ENCODE measurements at places on chromosomes 1 and 21.
A peak's percentile ranks its signal among the peaks of the same experiment; 100 is the strongest.

- no peak for DNase-seq
These were observed at the start of gene SEC16B for GRCh38 chr1:177969825-177970371. Gene SEC16B, minus strand, starts transcription at chr1:177970058. Its CDS starts 2,077 bp downstream, at chr1:177967981.

DNA sequence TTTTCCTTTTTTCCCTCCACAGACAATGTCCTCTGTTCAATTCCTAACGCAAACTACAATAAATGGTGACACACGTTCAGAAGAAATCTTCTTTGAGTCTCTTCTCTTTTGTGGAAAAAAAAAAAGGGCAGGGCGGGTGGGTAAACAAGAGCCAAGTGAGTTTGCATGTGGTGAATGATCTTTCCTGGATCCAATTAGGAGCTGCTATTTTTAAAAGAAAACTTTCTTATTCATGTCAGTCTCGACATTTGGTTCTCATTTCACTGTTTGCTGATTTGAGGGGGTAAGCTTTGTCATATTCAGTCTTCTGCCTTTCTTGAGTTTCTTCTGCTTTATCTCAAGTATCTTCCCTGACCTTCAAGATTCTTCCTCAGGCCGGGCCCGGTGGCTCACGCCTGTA, 29.2 kb upstream of the KIF1B start:
- no peak for DNase-seq

DNA sequence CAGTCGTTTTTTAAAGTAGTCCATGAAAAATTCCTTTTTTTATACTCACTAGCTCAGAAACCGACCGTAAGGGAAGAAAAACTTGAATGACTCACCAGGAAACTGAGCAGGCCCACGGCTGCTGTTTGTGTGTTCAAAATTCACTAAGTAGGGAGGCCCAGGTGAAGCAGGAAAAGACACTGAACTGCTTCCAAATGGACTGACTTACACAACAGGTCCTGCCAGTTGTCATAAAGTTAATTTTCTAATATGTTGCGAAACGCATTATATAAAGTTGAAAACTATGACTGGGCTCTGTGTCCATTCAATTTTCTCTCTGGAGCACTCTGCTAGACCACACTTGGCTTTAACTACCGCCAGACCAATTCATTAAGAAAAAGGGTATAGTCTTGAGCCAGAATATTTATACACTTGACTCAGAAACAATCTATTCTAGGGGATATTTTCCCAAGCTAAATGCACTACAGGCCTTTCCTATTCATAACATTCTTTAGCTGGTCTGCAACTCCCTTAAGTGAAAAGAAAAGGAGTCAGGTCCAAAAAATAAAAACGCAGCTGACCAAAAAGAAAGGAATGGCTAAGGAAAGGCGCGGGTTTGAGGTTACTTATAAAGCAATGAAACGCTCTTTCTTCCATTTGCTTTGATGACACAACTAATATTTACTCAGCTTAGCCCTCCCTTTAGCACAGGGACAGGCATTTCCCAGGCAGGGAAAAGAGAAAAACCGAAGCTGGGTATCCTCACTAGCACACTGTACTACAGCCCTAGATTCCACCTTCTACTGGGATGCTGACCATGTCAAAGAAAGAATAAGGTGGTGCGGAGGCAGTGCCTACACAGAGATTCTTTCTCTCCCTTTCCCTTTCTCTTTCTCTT, 306.3 kb upstream of the ESRRG start:
- DNase-seq = no peak

DNA sequence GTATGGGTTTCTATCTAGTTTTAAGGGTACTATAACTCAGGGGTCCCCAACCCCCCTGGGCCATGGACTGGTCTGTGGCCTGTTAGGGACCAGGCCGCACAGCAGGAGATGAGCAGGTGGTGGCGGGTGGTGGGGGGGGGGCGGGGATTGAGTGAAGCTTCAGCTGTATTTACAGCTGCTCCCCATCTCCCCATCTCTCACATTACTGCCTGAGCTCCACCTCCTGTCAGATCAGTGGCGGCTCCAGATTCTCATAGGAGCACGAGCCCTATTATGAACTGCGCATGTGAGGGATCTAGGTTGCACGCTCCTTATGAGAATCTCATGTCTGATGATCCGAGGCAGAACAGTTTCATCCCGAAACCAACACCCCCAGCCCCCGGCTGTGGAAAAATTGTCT, 95.1 kb upstream of the SLC45A1 start:
- DNase-seq = no peak

GRCh38 chr21:39103689-39104088, 79.6 kb downstream of the PSMG1 start:
- no peak for DNase-seq

DNA sequence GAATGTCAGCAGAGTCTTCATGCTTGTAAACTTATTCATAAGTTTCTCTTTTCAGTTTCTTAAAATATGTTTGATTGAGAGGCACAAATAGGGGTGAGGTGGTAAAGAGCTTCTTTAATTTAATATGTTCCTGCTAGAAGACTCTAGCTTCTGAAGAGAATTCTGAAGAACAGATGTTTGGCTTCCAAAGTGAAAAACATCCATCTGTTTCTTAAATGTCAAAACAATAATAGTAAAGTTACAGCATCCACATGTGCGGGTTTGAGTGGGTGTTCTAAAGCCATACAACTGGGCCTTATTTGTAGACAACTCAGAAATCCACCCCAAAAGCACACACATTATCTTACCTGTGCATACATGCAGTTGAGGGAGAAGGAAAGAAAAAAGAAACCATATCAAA, 144.0 kb upstream of the ADGRL4 start:
- DNase-seq = no peak

- DNase-seq = no peak
These were observed 82.0 kb downstream of the DISP1 start for GRCh38 chr1:222896630-222897526.

- DNase-seq = no peak
These were observed 123.9 kb upstream of the DUSP10 start for GRCh38 chr1:221865808-221866207.

GRCh38 chr1:8040586-8040985, 14.5 kb upstream of the ERRFI1 start:
- DNase-seq = peak; percentile 56

DNA sequence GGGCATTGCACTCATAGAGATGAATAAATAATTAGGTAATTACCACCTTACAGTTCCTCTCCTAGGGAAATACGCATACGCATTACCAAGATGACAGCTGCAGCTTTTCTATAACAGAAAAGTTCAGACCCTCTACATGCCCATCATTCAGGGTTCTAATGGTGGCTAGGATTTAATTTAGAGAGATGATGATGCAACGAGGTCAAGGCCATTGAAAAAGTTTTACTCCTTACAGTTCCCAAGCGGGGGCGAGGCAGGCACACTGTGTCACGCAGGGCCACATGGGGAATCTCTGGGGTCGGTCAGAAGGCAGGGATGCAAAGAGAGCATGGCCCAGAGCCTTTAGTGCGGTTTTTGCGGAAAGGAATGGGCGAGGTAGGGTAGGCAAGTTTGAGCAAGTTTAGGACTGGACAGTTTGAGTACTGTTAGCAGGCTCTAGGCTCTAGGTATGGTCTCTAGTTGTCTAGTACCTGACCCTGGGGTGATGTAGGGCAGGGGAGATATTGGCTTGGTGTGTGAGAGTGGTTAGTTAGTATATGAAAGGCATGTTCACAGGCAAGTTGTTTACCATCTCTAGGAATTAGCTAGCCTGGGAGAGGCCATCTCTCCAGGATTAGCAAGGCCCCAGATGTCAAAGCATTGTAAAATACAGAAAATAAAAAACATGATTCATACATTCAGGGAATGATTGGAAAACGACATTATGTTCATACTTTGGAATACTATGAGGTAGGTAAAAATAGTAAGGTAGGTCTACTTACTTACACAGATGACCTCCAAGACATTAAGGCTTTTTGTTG, 29.6 kb upstream of the ID3 start:
- DNase-seq = no peak

GRCh38 chr1:50275566-50275965, 147.7 kb downstream of the DMRTA2 start:
- DNase-seq = peak; percentile 78

GRCh38 chr1:46558966-46559365, 7.5 kb upstream of the KNCN start:
- DNase-seq = no peak

DNA sequence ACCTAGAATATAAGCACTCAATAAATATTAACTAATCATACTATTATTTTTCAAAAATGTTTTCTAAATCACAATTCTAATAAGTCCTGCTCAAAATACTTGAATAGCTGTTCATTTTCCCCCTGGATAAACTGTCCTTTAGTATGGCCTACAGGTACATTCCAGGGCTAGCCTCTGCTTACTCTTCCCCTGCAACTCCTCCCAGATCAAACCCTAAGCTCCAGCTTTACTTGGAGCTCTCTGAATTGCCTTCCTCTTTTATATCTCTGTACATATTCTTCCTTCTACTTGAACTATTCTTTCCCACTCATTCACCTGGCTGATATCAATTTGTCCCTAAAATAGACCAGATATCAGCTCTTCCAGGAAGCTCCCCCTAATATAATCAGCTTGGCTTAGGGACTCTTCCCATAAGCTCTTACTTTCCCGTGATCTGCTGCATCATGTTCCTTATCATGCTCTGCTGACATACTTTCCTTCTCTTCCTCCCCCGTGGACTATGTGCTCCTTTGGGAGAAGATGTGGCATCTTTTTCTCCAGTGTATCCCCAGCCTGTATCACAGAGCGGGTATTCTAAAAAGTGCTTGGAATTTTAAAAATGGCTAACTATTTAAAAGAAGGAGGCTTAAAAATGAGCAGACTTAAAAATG, 43.1 kb upstream of the PIGC start:
- no peak for DNase-seq

DNA sequence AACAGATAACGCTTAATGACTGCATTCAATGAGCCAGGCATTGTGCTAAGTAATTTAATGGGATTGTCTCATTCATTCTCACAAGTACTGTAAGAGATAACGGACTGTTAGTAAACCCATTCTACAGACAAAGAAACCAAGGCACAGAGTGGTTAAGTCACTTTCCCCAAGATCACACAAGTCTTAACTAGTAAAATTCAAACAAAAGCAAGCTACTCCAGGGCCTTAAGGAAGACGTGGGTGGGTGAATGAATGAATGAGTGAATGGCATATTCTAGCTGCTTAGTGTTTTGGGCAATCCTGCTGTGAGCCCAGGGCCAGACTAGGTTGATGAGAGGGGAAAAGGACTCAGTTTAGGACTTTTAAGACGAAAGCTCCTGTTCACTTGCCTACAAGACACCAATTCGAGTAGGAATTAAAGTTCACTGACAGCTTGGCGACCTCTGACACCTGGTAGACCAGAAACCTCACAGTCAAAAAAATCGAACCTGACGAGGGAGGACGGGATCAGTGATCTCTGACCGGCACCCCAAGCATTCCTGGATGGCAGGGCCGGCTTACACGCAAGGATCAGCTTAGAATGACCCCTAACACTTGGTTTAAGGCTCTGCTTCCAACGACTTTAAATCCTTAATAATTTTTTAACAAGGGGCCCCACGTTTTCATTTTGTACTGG, 557 bp downstream of the EMC1 start:
- DNase-seq = no peak

- no peak for DNase-seq
These were observed 13.9 kb downstream of the COL8A2 start for GRCh38 chr1:36111151-36111550.

DNA sequence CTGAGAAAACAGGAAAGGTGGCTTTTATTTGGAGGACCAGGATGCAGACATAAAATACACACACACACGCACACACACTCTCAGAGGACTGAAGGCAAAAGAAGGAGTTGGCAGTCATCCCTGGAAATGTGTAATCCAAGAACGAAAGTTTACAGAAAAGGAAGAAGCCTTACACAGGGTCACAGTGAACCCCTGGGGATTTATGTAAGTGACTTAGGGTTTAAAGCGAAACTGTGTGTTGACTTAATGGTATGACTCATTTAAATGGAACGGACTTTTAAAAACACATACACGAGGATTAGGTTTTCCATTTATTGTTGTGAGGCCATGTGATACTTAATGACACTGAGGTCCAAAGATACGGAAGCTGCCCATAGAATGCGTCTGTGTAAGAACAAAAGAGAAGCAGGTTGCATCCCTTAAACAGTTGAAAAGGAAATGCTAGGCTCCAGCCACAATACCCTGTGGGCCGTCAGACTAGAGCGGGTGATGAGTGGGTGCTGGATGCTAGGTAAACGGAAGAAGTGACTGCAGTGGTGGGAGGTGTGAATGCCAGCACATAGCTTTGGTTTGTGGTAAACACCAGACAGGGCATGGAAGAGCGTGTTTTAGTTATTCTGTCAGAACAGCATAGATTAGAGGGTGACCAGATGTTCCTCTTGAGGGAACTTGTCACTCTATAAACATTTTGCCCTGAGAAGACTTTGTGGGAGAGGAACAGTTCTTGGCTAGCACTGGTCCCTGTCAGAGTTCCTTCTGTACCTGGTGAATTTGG, 21.6 kb upstream of the BCL10 start:
- peak; percentile 76 for DNase-seq

DNA sequence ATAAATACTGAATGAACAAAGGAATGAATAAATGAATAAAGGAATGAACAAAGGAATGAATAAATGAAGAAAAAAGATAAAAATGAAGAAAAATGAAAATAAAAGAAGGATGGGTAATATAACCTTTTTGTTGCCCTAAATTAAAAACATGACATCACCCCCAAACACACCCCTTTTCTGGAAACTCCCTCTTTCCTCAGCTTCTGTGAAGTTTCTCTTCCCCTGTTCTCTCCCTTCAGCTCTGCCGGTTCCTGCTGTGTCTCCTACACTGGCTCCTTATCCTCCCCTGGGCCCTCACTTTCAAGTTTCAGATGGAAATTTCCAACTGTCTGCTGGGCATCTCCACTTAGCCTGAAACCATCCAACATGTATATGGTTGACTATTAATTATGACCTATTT, 37.9 kb downstream of the RAB3B start:
- no peak for DNase-seq

DNA sequence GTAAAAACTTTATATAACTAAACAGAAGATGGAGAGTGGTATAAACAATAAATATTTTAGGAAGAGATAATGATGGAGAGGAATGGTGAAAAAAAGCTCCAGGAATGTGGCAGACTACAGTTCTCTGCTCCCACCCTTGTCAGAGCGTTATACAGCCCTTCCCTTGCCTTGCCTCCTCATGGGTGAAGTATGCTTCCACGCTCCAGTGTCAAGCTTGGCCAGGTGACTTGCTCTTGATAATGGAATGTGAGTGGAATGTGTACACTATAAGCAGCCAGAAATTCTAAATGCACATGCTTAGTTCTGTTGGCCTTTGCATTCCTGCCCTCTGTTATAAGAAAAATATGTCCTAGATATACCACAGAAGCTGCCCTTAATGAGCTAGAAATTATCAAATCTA, 24.7 kb upstream of the POGK start:
- DNase-seq = no peak

DNA sequence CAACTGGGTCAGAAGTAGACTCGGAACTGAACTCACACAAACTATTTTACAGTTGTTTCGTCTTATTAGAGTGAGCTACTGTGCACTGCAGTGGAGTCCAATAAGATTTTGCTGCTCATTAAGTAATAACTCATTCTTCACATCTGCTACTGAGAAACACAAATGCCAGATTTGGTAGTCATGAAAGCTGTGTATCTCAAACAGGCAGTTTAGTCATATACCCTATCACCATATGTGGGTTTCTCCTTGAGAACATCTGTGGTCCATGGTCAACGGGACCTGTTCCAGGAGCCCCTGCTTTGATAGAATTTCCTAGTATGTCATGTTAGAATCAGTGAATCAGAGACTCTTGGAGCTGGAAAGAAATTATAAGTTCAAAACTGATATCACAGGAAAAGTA, 60.4 kb downstream of the ALG14 start:
- DNase-seq = no peak

GRCh38 chr1:111618961-111619634, 491 bp upstream of the RAP1A start:
- no peak for DNase-seq
